ENCODE measurements at places on chromosomes 13 and 19.

DNA sequence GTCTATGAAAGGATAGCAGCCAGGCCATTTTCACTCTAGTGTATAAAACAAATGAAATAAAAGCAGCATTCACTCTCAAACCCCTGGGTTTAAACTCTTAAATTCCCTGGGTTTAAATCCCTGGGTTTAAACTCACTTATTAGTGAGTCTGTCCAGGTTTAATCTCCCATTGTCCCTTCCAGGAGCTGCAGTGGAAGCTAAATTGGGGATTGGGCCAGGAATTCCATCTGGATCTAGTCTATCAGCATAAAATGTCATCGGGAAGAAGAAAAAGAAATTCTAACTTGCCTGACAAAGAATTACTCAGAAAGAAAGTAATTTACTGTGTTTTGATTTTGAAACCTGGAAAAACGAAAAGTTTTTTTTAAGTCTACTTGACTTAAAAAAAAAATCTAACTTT is 54.8 kb downstream of the FRY start:
- DNase-seq, result no peak

- DNase-seq, result no peak
Measured at GRCh38 chr19:15507068-15508034, 974 bp upstream of the CYP4F22 start.

DNA sequence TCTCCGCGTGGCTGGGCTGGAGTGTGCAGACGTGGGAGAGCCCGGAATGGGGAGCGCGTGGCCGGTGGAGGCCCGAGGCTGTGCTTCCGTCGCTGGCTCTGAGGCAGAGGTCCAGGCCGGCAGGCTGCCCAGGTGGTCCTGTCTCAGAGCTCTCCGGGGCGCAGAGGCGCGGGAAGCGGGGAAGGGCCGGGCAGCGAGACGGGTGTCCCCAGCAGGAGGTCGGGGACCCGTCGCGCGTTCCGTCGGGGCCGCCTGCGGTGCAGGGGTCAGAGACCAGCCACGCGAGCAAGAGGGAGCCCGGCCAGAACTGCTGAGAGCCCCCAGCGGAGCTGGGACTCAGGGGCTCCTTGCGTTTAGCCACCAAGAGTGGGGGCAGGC is 1.3 kb upstream of the C1QTNF9 start:
- DNase-seq, result no peak

DNA sequence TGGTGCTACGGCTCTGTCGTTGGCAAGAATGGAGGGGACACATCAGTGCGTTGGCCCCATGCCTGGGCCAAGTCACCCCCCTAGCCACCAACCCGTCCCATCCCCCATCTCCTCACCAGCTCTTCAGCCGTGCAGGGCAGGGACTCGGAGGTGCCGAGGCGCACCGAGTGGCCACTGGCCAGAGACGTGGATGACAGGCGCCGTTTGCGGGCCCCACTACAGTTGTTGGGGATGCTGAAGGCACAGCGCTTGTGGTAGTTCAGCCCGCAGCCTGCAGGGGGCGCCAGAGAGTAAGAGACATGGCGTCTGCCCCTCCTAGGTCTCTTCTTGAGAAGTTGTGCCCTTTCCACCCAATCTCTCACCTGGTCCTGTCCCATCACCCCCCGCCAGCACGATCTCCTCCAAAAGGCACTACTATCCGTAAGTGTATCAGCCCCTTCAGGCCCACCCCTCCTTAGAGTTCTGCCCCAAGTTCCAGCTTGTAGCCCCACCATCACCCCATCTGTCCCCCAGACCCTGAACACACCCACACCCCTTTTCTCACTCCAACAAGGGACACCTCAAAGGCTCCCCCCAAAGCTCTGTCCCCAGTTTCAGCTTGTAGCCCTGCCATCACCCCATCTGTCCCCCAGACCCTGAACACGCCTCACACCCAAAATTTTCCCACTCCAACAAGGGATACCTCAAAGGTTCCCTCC is 12.4 kb downstream of the PRKD2 start:
- peak; percentile 91 for DNase-seq

- no peak for DNase-seq
Measured at GRCh38 chr13:92572190-92572589, 654.4 kb upstream of the GPC6 start.

- DNase-seq, result no peak
Measured at GRCh38 chr13:25733696-25734435, 317.9 kb downstream of the SHISA2 start.

DNA sequence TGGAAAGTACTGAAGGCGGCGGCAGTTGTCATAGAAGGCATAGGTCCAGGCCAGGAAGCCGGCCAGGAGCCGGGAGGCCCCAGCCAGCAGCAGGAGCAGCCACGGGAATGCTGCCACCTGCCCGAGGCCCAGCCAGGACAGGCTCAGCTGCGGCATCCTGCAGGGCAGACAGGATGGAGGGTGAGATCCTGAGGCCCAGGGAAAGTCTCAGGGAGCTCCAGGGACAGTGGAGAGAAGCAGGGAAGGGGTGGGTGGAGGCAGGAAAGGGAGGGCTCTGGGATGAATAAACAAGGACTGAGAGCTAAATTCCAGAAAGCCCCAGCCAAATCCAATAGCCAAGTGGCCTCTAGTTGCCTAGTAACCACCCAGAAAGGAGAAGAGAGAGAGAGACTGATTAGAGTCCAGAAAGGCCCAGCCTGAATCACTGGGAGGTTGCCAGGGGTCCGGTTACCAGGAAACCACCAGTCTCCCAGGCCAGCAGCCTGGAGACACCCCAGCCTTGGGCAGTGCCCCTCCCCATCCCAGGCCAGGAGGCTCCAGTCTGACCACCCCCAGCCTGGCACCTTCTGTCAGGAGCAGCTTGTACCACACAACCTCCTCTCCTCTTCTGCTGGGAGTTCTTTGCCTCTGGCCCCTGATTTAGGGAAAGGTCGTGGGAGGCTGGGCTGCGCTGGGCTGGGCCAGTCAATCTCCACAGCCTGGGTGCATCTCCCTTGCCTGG is 7.5 kb upstream of the OR10H5 start:
- no peak for DNase-seq

DNA sequence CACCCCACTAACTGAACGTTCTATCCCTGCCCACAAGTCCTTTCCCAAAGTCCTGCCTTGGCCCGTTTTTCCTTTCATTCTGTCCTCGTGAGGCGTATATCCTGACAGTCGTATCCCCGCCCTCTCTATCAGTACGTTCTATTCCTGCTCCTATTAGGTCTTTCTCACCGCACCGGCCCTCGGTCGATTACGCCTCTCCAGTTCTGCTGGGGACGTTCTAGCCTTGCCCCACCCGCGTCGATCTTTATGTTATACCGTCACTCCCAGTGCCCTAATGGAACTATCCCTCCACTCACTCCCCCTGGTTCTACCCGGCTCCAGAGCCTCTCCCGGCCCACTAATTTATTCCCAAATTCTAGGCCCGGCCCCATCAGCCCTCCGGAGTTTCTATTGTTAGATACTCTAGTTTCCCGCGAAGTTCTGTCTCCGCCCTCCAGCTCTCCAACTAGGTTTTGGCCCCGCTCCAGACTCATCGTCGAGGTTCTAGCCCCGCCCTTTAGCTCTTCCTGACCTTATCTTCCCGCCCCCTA is 2.0 kb downstream of the PLAUR start:
- DNase-seq, result no peak

- no peak for DNase-seq
Measured at GRCh38 chr19:48862827-48863226, 5.6 kb downstream of the PLEKHA4 start.

GRCh38 chr19:3243819-3244700 is 19.6 kb downstream of the CELF5 start:
- no peak for DNase-seq

GRCh38 chr19:3964256-3965194 is 6.4 kb downstream of the DAPK3 start:
- no peak for DNase-seq

DNA sequence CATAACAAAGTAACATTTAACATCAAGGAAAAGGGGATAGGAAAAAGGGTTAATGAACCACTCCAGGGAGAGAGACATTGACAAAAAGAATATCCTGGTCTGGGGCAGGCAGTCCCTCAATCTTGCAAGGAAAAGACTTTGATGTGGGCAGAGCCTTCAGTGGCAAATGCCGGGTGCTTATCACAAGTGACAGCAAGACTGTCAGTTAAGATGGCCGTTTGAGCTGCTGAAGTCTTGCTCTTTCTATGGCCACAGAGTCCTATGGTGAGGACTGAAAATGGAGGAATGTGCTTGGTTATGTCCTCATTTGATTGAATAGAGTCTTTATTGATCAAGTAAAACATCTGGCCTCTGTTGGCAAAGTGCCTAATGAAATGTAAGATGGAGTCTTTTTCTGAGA is 112.1 kb downstream of the B3GLCT start:
- no peak for DNase-seq

DNA sequence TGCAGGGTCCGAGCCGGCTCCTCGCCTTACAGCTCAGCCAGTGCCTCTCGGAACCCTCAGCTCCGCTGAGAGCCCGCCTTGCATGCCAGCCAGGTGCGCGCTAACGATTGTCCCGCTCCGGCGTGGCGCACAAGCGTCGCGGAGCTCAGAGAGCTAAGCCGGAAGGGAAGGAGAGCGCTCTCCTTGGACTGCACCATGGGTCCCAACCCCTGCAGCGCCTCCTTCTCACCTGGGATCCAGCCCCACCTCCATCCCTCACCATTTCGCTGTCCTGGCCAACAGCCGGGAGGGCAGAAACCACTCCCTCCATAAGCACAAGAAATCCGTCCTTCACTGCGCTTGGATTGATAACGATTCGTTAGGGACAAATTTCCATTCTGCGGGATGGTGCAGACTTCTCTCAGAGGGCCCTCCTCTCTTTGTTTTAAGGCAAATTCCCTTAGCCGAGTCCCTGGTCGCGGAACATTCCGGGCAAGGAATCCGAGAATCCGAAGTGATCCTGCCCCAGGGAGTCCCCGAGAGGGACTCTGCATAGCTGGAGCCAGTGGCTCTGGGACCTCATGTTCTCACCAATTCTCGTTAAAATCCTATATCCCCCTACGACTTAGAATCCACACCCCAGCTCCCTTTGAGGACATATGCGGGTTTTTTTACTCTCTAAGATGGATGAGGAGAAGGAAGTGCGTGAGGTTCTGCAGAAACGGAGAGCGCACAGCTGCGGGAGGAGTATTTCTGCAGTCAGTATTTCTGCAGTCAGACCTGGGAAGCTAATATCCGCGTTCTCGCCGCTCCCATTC is 2.8 kb downstream of the GSX1 start:
- DNase-seq, result no peak

GRCh38 chr19:13839130-13839937 is 37.6 kb upstream of the NANOS3 start:
- DNase-seq, result no peak

DNA sequence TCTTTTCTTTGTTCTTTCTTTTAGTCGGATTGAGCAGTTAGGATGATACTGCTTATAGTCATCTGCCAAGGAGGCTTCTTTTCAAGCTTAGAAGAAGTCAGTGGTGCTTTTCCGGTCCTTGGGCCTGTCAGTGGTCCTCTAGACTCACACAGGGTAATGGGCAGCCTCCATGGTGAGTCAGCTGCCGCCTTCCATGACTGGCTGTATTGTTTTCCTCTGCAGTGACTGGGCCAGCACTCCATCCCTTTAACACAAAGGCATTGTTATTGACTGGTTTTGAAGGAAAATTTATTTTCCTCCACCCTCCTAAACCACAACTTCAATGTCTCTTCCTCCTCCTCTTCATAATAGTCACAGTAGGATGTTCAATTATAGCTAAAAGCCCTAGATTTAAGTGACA is 47.1 kb upstream of the CNMD start:
- no peak for DNase-seq

DNA sequence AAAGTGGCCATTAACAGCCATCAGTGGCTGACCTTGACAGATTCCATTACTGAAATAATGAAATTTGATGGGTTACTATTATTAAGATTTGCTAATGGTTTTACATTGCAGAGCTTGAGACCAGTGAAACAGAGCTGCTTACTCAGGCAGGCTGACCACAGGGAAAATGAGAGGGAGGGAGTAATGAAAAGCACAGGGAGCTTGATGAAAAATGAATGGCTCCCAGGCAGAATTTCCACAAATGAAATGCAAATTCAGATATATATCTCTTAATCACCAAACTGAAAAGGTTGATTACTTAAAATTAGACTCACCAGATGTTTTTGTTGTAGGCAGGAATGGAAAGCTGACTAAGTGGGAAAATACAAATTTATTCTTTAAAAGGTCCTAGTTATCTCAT is 36.1 kb downstream of the HTR2A start:
- no peak for DNase-seq

- no peak for DNase-seq
Measured at GRCh38 chr19:6241056-6241455, 38.7 kb downstream of the MLLT1 start.

- no peak for DNase-seq
Measured at GRCh38 chr13:110408286-110408685, 101.2 kb downstream of the COL4A2 start.

DNA sequence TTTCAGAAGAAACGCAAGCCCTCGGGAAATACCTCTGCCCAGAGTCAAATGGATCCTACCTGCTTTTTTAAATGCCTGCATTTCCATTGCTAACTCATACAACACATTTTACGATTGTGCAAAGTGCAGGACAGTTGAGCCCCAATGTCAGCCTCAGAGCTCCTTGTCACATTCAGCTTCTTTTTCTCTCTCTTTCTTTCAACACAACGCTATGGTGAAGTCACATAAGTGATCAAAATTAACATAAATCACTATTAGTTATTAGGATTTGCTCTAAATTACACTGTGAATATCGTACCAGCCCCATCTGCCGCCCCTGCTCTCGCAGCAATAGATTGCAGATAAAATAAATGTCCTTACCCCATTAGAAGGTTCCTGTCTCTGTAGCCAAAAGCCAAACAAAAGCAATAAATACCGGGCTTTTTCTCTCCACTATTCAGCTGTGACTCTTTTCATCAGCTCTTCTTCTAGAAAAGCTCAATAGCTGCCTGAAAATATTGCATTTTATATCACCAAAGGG is 8.8 kb downstream of the POU4F1 start:
- no peak for DNase-seq

- no peak for DNase-seq
Measured at GRCh38 chr19:40174092-40174491, 17.1 kb upstream of the MAP3K10 start.

DNA sequence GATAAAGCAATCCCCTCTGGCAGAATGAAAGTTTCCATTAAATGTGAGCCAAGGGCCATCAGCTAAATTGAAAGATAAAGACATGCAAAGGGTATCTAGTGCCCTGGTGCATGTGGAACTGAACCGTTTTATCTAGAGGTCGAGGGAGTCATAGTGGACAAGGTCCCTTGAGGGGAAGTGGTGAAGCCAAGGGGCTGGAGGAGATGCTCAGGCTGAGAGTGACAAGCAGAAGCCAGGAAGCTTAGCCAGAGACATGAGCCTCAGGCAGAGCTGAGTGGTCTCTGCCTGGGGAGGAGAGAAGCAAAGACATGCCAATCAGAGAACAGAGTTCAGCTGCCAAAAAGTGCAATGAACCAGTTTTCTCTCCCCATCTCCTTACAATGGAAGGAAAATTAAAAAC is 68.1 kb upstream of the SLC10A2 start:
- no peak for DNase-seq

- DNase-seq, result no peak
Measured at GRCh38 chr19:3183721-3184641, 1.7 kb upstream of the NCLN start.
